NCI-H2081 treated with DMSO at 0.1 percent for 48 hours (cell line): ENCODE measurements at places on chromosomes 5 and 9.

DNA sequence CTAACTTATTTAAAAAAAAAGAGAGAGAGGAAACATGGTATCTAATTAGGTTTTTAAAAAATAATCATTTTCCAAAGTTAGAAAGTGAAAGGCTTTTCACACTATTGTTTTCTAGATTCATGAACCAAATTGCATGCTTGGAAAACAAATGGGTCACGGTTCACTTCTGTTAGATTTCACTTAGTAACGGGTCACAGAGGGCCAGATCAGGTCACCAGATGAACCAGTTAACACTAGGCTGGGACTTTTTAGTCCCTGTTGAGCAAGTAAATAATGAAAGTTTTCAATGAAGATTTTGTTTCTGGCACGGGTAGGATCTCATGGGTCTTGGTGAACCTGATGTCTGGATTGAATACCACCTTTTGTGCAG, 207.2 kb upstream of the RFX3 start:
- DNase-seq, result no peak

DNA sequence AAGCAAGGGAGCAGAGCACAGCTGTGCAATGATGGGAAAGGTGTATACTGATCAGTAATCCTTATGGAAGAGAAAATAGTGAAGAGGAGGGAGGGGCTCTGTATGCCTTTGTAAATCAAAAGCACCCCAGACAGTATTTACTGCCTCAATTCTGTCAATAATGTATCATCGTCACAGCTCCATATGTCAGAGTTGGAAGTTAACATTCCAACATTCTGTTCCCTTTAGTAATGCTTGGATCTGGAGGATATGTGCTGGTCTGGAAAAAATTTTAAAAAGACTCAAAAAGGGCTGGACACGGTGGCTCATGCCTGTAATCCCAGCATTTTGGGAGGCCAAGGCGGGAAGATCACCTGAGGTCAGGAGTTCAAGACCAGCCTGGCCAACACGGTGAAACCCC, 310.4 kb downstream of the ACTL7B start:
- no peak for DNase-seq

DNA sequence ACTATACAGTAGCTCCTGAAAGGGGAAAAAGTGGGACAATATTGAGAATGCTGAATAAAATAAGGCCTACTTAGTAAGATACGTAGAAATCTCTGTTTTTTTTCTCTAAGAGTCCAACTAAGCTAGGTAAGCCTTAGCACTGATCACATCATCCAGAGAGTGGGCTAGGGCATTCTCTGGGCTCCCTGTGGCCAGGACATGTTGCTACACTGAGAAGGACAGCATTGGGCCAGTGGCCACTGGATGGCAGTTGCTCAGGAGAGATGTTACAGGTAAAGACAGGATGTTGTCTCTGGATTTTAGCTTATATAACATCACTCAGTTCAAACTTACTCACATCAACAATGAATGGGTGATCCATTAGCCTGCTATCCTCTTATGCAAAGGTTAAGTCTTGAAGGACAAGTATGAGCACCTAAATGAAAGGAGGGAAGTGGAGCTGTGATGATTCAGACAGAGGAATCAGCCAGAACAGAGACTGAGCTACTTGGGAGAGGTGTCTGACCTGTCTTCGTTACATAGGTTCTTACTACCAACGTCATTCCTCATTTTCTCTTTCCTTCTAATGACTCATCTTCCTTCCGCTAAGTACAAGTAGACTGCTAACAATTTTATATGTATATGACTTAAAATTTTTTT, 226.6 kb upstream of the ADCY2 start:
- DNase-seq, result no peak

- no peak for DNase-seq
Measured at GRCh38 chr9:2125906-2126305, 110.8 kb downstream of the SMARCA2 start.

GRCh38 chr5:133402775-133403174, 209.6 kb downstream of the FSTL4 start:
- no peak for DNase-seq

- no peak for DNase-seq
Measured at GRCh38 chr9:77901771-77902170, 129.8 kb downstream of the GNAQ start.

DNA sequence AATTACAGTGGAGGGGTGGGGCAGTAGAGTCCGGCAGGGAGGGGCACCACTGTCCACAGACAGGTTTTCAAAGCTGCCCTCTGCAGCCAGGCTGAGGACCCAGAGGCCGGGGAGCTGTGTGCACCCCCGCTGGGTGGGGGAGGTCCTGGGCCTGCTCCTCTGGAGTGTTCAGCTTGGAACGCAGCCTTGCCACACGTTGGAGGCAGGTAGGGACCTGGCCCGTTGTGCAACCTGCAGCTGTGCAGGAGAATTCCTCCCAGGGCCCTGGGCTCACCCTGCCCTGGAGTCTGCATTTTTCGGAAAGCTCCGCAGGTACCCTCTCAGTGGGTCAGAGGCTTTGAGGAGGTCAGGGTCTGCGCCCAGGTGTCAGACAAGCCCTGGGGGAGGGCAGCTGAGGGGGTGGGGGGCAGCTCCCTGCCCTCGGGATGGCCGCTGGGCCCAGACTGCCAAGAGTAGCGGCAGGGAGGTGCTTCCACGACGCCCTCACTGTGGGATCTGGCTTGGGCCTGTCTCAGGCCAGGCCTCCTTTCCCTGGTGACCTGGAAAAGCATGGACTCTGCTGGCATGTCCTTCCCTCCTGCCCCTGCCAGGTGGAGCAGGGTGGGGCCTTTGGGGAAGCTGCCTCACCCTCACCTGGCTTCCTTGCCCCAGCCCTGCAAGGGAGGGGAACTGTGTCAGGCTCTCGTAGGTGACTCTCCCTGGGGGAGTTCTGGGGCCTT, 29.5 kb downstream of the RXRA start:
- no peak for DNase-seq

DNA sequence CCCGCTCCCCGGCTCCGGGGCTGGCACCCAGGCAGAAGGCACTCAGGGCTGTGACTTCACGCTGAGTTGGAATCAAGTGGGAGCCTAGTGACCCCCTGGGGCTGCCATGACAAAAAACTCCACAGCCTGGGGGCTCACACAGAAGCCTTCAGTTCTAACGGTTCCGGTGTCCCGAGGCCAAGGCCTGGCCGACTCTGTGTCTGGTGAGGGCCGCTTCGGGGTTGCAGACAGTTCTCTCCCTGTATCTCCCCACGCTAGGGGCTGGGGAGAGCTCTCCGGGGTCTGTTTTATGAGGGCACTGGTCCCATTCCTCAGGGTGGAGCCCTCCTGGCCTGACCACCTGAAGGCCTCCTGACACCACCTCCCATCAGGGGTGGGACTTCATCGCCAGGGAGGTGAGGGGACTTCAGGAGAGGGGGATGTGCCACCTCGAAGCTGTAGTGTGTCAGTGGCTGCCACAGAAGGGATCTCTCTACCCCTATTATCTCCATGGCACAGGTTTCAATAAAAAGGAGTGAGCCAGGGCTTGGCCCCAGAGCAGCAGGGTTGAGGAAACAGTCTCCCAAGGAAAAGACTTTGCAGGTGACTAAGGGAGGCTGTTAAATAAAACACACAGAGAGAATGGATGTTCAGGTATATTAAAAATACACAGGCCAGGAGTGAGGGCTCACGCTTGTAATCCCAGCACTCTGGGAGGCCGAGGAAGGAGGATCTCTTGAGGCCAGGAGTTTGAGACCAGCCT, 1.5 kb upstream of the SLC6A3 start:
- no peak for DNase-seq
